ENCODE measurements at places on chromosomes 2 and 18.

DNA sequence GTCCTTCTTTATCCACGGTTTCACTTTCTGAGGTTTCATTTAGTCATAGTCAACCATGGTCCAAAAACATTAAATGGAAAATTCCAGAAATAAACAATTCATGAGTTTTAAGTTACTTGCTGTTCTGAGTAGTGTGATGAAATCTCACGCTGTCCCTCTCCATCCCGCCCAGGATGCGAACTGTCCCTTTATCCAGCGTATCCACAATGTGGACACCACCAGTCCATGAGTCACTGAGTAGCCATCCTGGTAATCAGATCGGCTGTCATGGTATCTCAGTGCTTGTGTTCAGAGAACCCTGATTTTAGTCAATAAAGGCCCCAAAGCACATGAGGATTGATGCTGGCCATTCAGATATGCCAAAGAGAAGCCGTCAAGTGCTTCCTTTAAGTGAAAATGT is 3.7 kb downstream of the SP140L start:
- DNase-seq, result no peak

GRCh38 chr2:218262237-218262600 is 1.4 kb downstream of the GPBAR1 start:
- DNase-seq, result no peak

DNA sequence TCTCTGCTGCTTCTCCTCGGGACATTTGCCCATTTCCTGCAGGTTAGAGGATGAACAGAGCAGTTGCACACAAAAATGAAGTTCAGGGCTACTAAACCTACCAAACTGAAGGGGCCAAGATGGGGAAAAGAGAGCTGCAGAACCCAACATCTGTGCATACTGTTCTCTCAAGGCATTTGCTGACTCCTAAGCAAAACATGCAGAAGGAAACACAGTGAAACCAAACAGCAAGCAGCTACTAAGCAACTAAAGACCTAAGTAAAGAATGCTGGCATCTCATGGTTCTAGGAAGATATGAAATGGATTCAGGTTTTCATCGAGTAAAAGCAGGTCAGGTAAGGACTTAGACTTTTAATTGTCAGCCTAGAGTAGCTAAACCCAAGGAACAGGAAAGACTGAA is 111.9 kb upstream of the SYT4 start:
- DNase-seq, result no peak

DNA sequence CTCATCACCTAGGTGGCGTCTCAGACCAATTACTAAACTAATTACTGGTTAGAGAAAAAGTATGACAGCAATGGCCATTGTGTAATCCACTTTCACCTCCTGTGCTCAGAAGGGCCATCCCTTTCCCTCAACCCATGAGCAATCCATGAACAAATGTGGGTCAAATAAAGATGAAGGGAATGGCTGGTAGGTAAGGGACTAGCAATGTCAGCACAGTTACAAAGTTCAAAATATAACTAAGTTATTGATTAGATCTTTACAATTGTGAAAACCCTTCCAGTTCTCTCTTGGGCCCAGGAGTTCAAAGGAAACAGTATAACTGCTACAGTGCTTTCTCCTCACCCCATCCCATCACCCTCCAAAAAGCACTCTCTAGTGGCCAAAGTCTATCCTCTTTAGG is 98.3 kb downstream of the DTNA start:
- no peak for DNase-seq

DNA sequence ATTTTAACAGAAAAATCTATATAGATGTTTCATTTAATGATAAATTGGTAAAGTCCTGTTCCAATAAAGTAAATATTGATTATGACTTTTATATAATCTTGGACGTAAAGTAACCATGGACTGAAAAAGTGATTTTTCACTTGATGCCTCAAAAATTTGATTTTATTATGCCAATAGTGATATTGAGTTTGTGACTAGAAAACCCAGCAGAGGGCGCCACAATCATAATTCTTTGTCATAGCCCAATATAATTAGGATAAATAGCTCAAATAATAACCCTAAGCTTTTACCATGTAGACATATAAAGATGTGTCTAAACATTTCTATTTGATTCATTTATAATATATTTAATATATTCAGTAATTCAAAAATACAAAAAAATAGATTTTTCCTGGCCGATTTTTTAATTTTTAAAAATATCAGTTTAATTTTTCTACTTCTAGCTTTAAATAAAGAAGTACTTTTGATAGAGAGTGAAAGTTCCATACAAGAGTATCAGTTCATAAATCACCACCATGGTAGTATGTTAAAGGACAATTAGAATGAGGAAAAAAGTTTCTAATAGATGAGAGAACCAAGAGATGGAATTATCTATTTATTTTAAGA is 30.7 kb downstream of the CAMKMT start:
- peak; percentile 65 for DNase-seq

DNA sequence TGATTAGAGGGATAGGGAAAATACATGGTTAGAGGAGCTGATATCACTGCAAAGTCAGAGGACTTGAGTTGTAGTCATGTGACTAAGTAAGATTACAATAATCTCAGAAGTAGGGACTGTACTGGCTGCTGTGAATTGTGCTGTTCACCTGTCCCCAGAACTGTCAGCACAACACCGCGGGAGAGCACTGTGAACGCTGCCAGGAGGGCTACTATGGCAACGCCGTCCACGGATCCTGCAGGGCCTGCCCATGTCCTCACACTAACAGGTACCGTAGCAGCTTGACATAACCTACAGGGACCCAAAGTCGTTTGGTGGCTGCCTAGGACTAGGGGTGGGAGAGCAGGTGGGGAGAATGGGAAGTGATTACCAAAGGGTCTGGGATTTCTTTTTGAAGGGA is 132.8 kb upstream of the TTC39C start:
- DNase-seq, result no peak

DNA sequence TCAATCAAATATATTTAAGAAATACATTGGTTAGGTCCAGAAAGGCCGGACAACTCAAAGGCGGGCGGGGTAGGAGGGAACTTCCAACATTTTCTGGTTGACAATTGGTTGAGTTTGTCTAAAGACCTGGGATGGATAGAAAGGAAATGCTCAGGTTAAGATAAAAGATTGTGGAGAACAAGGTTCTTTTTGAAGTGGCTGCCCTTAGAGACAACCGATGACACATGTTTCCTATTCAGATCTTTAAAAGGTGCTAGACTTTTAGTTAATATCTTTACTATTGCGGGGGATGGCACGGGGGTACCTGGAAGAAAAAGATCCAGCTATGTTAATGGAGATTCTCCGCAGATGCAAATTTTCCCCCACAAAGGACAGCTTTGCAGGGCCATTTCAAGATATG is 10.0 kb upstream of the AP1S3 start:
- no peak for DNase-seq

GRCh38 chr18:70506511-70506910 is 217.7 kb downstream of the SOCS6 start:
- peak; percentile 10 for DNase-seq

DNA sequence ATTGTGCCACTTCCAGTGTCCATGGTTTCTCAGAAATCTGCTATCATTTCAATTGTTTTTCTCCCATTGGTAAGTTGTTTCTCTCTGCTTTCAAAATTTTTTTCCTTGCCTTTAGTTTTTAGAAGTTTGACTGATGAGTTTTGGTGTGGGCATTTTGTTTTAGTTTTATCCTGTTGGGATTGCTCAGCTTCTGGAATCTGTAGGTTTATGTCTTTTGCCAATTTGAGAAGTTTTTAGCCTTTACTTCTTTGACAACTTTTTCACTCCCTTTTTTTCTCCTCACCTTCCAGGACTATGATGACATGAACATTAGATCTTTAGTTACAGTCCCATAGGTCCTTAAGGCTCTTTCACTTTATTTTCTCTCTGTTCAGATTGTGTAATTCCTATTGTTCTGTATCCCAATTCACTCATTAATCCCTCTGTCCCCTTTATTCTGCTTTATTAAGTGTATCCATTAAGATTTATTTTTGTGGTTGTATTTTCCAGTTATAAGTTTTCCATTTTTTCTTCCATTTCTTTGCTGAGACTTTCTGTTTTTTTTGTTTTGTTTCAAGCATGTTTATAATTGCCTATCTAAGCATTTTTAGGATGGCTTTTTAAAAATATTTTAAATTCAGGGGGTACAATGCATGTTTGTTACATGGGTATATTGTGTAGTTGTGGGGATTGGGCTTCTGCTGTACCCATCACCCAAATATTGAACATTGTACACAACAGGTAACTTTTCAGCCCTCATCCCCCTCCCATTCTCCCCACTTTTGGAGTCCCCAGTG is 17.9 kb downstream of the MFSD6 start:
- no peak for DNase-seq

DNA sequence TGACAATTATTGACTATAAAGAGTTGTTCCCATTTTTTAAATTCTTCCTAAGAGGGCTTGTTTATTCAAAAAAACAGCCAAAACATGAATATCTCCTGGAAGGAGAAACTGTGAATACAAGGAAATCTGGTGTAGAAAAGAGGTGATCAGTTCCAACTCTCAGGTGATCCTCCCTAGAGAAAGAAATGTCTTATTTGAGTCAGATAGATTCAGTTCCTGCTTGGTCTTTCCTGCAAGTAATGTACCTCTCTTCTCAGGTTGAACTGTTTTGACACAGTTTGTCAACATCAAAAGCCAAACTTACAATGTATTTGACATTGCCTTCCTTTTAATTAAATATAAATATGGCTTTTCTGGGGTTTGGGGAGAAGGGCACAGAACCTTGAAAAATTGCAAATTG is 567.4 kb downstream of the ARHGAP15 start:
- DNase-seq, result no peak

GRCh38 chr2:152743002-152743401 is 24.6 kb downstream of the ARL6IP6 start:
- DNase-seq, result peak; percentile 34

- DNase-seq, result no peak
These were observed 96.9 kb downstream of the LOXHD1 start for GRCh38 chr18:46559946-46560670.

- no peak for DNase-seq
These were observed 209.9 kb downstream of the SUCLG1 start for GRCh38 chr2:84249140-84249539.

DNA sequence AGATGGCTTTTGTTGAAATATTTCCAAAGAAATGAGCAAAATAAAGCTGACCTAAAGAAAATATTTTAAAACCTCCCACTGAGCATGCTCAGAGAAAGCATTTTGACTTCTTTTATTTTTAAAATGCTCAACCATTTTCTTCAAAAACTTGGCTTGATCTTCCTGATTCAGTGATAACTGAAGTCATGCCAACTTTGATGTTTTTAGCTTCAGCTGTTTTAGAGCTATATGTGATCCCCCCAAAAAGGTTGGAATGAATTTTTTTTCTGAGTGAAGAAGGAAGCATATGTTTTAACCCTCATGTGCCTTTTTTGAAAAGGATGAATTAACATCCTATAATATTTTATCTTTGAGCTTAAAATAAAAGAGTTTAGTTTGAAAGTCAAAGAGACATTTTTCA is 612.0 kb downstream of the ARHGAP15 start:
- DNase-seq, result no peak

GRCh38 chr2:190159453-190159852 is 96.9 kb upstream of the MSTN start:
- no peak for DNase-seq

- no peak for DNase-seq
These were observed 528.1 kb upstream of the DCC start for GRCh38 chr18:51811883-51812282.

DNA sequence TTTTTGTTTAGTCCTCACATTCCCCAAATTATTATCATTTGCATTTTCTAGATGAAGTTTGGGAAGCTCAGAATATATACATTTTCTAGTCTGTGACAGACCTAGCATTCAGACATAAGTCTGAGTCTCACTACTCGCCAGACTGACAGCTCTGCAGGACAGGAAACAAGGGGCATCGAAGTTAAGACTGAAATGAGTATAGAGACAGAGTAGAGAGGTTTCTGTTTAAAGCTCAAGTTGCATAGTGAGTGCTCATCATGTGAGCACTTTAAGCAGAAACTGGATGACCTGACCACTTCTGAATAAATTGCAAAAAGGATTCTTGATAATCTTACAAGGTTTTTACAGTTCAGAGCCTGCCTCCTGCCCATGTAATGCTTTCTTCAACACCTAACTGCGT is 1.1 kb downstream of the HADHB start:
- no peak for DNase-seq

- DNase-seq, result no peak
These were observed 3.9 kb upstream of the MGAT4A start for GRCh38 chr2:98734823-98735260.

DNA sequence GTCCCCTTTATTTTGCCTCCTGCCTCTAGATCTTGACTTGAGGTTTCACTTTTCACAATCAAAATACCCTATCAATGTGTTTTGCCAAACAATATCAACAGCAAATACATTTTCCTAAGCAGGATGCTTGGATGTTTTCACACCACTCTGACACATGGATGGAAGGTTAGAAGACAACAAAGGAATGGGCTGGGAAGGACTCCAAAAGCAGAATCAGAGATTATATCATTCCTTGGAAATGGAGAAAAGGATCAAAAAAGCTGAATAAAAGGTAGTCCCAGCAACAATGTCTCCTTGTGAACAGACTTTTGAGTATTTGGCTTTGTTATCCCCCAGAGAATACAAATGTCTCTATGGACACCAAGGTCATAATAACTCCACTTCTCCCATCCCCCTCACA is 170.8 kb downstream of the ETAA1 start:
- DNase-seq, result no peak

DNA sequence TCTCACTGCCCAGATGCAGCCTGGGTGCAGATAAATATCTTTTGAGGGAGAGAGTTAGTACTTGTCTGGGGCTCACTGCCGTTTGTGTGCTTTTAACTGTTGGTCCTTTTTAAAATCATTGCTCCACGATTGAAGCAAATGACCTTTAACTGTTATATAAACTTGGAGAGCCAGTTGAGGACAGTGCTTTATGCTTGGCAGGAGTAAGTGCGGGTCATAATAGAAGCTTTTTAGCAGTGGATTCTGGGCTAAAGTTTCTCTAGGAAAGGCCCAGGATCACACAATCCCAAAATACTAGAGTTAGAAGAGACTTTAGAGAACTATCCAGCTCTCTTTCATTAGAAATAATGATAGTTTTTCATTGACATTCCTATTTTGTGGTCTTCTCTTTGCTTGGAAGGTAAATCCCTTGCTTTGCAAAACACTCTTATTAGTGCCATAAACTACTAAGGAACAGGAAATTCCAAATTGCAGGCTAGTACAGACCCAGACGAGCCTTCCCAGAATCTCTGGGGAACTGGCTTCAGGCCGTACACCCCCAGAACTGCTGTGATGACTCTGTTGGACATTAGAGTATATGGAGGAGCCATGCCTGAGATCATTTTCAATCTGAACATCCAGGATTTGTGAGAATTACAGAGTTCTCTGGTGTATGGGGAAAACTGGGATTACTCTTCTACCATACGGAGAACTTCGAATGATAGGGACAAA is 19.1 kb downstream of the LIMS1 start:
- no peak for DNase-seq

GRCh38 chr2:216777637-216778273 is 82.1 kb downstream of the TNP1 start:
- peak; percentile 81 for DNase-seq

DNA sequence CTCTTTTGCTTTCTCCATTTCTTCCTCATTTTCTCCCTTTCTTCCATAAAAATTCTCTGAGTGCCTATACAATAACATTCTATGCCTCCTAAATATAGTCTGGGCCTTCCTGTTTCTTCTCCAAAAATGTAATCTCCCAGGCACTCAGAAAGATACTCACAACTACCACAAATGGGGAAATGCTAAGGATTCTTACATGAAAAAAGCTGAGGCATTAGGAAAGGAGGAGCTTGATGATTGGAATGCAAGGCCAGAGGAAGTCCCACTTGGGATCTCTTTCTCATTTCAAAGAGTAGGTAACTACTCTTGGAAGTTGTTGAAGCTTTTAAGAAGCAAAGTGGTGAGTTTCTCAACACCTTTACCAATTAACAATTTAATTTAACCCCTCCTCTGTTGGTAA is 3.4 kb downstream of the VSNL1 start:
- no peak for DNase-seq

- no peak for DNase-seq
These were observed 126.7 kb upstream of the TMEM200C start for GRCh38 chr18:6022074-6022444.
